GM04504 (cell line): ENCODE measurements at places on chromosomes 3 and 15.

DNA sequence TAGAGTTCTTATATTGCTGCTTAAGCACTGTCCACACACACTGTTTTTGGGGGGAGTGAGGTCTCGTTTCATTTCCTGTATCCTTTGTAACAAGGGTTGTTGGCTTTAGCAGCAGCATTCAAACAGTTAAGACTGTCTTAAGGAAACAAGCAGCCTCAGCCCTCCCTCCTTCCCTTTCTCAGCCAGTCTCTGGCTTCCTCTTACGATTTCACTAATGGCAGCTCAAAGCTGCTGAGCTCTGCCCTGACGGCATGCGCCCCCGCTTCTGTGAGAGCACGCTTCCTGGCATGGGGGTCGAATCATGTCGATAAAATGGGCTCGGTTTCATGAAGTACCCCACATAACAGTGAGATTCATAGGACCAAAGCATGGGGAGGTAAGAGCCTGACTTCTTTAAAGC is 105.0 kb downstream of the KLHL25 start:
- no peak for DNase-seq

GRCh38 chr3:189229196-189229828 is 57.5 kb downstream of the TPRG1 start:
- no peak for DNase-seq

- no peak for DNase-seq
These were observed 65.1 kb downstream of the AP4E1 start for GRCh38 chr15:50973605-50974004.

DNA sequence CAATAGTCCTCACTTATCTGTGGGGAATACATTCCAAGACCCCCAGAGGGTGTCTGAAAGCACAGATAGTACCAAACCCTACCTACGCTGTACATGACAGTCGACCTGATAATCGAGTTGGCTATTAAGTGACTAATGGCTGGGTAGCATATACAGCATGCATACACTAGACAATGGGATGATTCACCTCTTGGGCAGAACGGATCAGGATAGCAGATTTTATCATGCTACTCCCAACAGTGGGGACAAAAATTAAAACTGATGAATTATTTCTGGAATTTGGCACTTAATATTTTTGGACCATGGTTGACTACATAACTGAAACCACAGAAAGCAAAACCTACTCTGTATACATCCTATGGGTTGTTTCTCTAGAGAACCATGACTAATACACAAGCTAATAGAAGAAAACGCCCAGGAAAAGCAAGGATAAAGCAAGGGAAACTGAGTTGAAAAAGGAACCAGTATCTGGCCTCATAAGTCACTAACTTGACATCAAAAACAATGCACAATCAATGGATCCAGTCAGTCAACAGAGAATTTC is 15.5 kb downstream of the ATG3 start:
- DNase-seq = no peak

DNA sequence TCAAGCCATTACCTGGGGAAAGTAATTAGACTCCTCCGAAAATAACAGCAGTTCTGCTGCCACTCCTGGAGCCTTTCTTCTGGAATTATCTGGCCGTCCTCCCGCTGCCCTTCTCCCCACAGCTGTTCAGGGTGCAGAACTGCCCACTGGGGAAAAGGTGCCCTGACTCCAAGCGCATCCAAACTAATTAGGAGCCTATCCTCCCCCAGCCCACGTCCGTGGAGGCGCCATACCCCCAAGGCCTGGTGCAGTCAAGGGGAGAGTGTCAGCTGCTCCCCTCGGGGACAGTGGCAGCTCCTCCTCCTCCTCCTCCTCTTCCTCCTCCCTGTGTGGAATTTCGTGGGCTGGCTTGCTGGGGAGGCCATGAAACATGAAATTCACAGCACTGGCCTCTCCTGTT is 177.2 kb downstream of the XXYLT1 start:
- DNase-seq = no peak

- DNase-seq = no peak
These were observed 292.5 kb downstream of the CHST2 start for GRCh38 chr3:143412084-143412483.

- DNase-seq = no peak
These were observed 1105.9 kb downstream of the NAALADL2 start for GRCh38 chr3:175965036-175965435.

DNA sequence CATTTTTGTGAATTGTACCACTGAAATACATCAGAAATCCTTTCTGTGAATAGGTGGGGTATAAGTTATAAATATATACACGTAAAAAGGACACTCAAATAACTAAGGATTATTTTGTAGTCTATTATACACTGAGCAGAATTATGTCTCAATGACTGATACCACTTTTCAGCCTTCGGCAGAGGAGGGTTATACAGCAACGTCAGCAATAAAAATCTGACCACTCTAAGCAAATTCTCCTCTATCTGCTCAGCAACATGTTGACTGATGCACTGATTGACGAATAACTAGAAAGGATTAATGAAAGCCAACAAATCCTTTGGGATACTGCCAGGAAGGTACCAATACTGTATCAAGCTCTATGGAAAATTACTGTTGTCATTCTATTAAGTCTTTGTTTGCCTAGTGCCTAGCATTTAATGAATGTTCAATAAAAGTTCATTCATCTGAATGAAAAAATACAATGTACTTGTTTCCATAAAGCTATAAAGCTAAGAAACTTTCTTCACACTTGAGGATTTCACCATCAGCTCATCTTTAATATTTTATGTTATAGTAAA is 5.2 kb downstream of the ARPP19 start:
- DNase-seq = no peak

DNA sequence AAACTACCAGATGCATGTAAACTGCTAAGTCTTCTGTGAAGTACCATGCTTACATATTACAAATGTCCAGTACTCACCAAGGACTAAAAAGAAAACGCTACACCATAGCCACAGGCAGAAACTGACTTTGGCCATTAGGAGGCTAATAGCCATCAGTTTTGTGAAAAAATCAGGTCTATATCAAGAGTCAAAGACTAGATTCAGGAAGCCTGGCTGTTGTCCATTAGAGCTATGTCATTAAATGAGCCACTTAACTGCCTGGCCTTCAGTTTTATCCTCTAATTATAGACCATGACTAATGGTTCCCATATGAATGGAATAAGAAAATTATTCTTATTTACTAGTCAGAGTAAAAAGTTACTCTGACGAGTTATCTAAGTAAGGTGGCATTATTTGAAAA is 144.1 kb downstream of the VPS13C start:
- peak; percentile 68 for DNase-seq

GRCh38 chr15:39797407-39797806 is 14.8 kb upstream of the FSIP1 start:
- no peak for DNase-seq

DNA sequence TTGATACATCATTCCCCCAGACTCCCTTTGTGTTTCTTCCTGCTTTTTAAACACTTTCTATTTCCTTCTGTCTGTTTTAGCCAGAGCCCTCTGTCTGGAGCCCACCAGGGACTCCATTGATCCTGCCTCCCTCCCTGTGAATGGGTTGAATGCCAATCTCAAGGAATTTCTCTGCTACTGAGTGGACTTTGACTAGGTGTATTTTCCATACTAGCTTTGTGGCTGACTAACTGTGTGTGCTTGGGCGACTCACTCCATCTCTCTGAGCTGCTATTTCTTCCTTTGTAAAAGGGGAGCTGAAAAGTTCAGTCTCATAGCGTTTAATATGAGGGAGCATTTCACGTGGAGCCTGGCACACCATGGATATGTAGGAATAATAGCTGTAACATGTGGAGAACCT is 98.8 kb downstream of the EEFSEC start:
- no peak for DNase-seq

DNA sequence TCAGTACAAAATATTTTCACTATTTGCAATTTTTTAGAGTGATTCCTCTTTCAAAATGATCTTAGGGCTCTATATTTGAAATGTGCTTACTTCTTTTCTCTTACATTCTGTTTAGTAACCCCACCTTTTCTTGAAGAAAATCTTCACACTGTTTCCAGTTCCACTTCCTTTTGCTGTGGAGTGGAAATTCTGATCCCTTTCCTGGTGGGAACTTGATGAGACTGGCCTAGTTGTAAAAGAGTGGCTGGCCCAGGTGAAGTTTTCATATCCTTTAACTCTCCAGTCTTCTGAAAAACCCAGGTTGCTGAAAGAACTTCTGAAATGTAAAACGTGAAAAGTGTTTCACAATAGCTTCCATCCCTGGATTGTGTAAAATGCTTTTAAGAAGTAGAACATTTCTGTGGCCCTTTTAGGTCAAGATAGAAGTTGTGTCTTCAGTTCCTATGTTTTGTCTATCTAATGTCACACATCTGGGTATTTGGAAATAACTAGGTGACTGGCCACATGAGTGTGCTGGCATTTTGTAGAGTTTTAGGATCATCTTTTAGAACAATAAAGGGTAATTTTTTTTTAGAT is 84.8 kb upstream of the LRIG1 start:
- DNase-seq = no peak

- no peak for DNase-seq
These were observed 71.2 kb downstream of the FAM43A start for GRCh38 chr3:194756791-194757325.

- no peak for DNase-seq
These were observed 1.5 kb downstream of the CRYBG3 start for GRCh38 chr3:97823046-97824004.

DNA sequence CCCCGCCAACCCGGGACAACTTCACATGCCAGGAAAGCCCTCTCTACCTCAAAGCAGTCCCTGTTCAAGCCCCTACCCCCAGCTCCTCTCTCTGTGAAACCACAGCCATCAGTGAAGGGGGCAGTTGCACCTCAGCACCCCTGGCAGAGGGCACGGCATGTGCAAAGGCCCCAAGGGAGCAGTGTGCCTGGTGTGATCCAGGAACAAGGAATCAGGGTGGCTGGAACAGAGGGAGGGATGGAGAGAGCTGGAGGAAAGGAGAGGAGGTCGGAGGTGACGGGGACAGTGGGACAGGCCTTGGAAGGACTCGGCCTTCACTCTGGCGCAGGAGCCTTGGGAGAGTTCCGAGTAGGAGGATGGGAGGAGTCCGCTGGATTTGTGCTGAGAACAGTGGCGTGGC is 26.5 kb upstream of the IQSEC1 start:
- no peak for DNase-seq

DNA sequence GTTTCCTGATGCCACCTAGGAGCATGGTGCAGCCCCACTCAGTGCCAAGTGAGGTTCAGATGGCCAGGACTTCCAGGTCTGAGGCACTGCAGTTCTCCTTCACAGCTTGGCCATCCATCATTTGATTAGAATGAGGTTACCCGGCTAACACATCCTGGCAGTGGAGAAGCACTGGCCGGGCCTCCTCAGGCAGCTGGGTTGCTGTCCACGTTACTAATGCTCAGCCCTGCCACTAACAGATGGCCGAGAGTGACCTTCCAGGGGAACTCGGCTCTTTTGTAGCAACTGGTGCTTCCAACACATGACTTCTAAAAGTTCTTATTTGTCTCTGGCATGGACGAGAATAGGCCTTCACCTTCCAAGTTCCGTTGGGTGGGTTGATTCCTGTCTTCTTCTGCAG is 204.6 kb upstream of the CFAP20DC start:
- no peak for DNase-seq

DNA sequence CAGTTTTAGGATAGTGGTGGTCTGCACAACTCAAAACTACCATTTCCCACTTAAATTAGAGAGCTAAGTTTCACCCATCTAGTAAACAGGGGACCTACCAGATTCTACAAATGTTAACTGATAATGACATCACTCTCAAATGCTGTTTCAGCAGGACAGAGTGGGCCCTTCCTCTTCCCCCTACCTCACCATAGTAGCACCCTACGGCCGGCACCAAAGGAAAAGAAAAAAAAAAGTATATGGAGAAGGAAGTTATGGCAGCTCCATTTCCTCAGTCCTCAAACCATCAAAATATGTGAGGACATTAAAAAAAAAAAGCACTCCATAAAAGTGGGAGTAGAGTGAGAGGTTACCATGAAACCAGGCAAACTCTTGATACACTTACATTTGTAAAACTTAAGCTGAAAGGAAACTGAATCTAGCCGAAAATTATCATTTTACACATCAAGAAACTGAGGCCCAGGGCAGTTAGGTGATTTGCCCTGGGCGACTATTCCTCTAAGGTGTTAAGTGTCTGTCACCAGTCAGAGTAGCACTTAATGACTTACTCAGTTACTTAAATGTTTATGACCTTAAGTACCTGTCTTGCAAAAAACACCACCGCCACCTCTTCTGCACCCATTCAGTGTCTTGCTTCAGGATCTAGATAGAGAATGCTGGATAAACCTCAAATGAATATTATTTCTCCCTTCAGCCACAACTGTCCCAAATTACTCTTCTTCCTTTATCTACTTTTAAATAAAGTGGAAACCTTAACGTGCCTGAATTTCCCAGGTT is 2.7 kb downstream of the MSL2 start:
- no peak for DNase-seq

- no peak for DNase-seq
These were observed 391.5 kb downstream of the ERC2 start for GRCh38 chr3:56076746-56077145.

DNA sequence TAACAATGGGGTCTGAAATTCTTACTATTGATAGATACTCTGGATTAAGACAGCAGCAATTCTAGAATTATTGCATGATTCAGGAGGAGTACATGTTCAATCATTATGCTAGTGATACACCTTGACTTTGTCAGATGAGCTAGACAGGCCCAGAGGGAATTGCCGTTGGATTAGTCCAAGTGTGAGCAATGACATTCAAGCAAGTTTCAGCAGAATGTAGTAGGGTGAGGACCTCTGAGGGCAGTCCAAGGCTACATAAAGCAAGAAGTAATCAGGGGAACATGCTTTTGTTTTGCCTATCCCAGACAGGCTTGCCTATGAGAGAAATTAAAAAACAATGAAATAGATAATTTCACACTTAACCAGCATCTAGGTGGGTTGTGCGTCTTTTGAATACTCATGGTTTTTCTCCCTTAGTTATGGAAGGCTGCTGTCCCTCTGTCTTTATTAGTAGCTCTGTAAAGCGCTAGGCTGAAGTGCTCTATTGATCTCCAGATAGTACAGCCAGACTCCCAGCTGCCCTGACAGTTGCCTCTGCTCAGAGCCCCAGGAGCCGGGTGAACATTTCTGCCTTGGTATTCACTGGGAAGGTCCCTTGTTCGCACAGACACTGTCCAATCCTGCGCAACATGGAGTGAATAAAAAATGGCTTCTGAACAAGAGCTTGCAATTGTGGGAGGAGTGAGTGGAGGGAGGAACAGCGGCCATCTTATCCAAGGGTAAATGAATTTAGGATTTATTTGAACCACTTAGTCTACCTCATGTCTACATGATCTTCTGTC is 316.6 kb upstream of the ONECUT1 start:
- no peak for DNase-seq

- DNase-seq = no peak
These were observed 7.4 kb downstream of the MESD start for GRCh38 chr15:80982205-80982604.

GRCh38 chr3:147846854-147847478 is 437.8 kb downstream of the ZIC1 start:
- no peak for DNase-seq
